ENCODE measurements at places on chromosomes 2 and 18.

DNA sequence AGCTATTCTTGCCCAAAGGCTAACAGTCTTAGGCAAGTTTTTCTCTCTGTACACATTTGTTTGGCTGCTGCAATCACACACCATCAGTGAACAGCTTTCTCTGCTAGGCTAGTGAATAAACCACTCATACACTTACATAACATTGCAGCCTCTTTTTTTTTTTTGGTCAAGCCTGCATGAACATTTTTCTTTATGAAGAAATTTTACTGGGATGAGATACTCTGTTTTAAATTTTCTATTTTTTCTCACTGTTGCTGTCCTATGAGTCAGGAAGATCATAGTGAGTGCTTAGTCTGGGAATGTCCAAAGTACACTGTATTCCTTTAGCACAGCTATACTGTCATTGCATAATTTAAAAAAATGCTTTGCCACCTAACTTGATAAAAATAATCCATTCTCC, 58.5 kb downstream of the ROCK1 start:
- no peak for DNase-seq

DNA sequence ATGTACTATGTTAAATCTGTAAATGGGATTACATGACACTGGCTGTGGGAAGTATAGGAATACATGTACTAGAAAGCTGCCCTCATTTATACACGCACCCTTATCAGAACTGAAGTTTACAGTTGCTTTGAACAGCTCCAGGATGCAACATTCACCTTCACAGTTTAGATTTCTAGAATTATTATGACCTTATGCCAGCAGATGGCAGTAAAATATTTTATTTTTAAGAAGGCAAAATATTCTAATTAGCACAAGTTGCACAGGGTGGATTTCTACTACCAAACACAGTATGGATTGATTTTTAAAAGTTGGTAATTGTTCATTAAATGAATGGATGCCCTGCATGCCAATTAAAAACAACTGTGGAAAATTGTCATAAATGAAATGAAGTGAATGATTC, 670.4 kb downstream of the KCNJ3 start:
- DNase-seq: no peak

DNA sequence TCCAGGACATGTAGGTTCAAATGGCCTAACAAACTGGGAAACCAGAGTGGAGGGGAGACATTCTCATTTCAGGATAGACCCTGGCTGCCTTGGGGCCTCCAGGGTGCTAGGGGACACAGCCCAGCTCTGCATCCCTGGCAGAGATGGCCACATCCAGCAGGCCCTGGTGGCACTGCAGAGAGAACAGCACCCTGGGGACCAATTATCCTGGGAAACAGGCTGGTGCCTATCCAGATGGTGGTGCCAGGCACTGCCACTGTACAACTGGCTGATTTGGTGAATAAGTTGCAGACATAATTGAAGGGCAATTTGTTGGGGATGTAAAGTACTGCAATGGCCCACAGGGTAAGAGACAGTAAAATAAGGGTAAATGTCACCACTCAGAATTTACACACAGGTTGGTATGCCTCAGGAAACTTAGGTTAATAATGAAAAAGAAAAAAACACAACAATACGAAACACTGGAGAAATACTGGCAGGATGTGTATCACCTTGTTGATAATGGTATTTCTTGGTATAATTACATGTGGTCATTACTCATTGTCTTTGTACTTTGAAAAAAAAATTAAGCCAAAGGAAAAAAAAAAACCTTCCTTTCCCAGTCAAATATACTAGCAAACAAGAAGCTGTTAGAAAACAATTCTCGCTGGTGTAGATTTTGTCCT, 12.8 kb upstream of the SFTPB start:
- no peak for DNase-seq

- DNase-seq: no peak
Measured at GRCh38 chr18:24319757-24320156, 77.9 kb downstream of the OSBPL1A start.

- DNase-seq: no peak
Measured at GRCh38 chr2:73043929-73044832, 27.3 kb downstream of the SFXN5 start.

- no peak for DNase-seq
Measured at GRCh38 chr2:149575752-149576151, 11.8 kb downstream of the MMADHC start.

GRCh38 chr2:162795312-162795711, 43.3 kb downstream of the KCNH7 start:
- DNase-seq: no peak

DNA sequence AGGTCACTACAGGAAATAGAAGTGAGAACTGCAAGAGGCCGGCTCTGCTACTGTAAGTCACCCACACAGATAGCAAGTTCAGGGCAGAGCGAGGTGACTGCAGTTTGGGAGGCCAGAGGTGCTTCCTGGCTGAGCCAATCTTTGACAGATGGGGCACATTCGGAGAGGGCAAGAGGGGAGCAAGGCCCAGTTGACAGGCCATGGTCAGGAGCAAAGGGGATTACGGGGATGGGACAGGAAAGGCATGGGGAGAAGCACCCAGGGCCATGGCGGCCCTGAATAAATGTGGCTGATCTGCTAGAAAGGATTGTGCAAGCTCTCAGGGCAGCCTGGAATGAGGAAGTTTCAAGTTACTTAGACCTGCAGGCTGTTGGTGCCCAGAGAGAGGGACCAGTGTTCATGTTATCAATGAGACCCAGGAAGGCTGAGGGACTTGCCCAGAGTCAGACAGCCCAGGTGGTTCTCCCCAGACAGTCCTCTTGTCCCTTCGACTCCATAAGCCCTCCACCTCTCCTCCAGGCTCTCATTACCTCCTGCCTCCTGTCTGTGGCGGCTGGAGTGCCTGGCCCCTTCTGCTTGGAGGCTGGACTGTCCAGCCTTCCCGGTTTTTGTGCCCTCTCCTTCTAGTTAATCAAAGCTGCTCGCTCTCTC, 123.3 kb downstream of the CTIF start:
- DNase-seq: no peak

- no peak for DNase-seq
Measured at GRCh38 chr2:12223732-12224131, 477.3 kb downstream of the LPIN1 start.

GRCh38 chr2:105768961-105769452, 24.3 kb downstream of the NCK2 start:
- DNase-seq: no peak

DNA sequence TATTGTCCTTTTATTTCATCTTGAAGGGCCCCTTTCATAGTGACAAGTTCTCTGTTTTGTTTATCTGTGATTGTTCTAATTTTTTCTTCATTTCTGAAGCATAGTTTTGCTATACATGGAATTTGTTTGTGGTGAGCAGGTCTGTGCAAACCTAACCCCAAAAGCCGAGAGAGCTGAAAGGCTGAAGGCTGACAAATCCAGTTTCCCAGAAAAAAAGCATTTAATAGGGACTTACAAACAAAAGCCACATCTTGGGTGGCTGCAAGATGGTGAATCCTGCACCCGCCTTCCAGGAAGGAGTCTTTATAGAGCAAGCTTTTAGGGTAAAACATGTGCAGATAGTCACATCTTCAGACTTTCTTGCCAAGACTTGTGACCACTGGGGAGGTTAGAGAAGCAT, 473.4 kb upstream of the TRIB2 start:
- no peak for DNase-seq

DNA sequence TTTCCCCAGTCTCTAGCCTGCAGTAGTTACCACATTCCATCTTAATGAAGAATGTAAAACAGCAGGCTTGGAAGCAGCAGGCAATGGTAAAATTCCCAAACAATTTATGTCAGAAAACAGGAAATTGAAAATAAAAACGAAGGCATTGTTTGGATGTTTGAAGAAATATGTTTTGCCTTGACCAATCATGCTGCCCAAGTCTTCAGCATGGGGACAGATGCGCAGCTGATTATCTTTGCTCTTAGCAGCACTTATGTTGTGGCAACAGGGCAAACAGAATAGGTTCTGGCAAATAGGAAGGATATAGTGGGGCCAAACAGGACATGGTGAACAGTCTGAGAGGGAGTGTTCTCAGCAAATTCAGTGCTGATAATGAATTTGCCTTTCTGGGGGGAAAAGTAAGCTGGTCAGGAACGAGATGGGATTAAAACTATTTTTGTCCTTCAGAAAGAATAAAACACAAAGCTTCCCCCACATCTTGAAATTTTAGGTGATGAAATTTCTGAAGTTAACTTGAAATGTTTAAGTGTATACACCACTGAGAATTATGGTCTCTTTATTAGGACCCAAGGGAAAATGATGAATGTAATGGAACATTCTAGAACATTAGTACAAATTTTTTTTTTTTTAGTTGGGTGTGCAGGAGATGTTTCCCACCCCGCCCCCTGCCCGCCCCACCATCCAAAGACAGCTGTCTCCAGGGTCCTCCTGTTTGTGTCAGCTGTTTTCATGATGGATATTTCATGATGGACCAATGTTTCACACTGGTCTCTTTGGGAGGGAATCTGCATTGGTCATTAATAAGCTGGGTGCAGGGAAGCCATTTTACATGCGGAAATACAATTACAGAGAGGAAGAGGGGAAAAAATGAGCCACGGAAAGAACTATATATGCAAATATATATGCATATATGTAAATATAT, 239.5 kb upstream of the REV1 start:
- DNase-seq: no peak

GRCh38 chr18:46488471-46489213, 168.4 kb downstream of the LOXHD1 start:
- DNase-seq: no peak

DNA sequence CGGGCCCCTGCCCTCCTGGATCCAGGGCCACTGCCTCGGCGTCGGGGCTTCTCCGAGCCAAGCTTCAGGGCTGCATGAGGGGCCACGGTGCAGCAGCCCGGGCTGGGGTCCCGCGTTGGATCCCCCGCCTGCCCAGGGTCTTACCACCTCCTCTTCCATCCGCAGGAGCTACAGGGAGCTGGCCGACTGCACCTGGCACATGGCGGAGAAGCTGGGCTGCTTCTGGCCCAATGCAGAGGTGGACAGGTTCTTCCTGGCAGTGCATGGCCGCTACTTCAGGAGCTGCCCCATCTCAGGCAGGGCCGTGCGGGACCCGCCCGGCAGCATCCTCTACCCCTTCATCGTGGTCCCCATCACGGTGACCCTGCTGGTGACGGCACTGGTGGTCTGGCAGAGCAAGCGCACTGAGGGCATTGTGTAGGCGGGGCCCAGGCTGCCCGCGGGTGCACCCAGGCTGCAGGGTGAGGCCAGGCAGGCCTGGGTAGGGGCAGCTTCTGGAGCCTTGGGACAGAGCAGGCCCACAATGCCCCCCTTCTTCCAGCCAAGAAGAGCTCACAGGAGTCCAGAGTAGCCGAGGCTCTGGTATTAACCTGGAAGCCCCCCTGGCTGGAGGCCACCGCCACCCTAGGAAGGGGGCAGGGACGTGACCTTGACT, 52.1 kb downstream of the RAMP1 start:
- no peak for DNase-seq

DNA sequence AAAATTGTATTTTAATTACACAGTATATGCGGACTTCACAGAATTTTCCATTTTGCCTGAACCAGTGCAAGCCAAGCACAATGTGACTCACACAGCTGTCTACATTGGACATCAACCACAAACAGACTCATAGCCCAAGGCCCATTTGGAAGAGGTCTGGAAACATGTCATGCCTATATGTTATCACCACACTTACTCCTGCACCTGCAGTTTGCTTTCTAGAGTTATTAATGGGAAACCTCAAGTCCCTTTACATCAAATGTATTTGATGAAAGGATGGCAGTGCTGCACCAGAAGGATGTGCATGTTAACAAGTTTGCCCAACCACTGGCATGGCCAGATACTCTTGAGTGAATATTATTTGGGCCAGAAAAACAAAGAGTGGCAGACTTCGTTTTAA, 548.9 kb upstream of the CDH2 start:
- DNase-seq: no peak

GRCh38 chr18:48600456-48601090, 61.7 kb downstream of the CTIF start:
- DNase-seq: no peak

GRCh38 chr2:71530641-71531332, 77.4 kb downstream of the DYSF start:
- no peak for DNase-seq

DNA sequence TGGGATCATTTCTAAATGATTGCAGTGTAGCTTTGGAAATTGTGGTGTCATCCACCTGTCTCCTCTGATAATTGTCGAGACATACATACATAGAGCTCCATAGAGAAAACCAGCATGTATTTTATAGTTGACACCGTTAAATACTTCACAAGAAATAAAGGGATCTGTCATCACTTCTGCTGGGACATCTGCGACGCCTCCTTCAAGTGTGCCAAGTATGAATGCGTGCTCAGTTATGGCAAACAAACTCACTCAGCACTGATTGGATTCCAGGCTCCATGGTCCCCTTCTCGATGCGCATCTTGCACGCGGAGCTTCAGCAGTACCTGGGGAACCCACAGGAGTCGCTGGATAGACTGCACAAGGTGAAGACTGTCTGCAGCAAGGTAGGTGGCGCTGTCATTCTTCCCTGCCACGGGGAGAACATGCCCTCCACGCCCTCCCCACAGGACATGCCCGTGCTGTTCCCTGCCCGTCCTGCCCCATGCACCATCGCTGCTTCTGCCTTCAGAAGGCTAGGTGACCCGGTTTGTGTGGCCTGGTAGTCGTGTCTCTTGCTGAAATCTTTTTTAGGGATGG, 64.1 kb downstream of the TRAPPC12 start:
- DNase-seq: no peak

- no peak for DNase-seq
Measured at GRCh38 chr2:20667531-20668401, 822 bp downstream of the GDF7 start.

- DNase-seq: no peak
Measured at GRCh38 chr2:237503201-237503600, 16.1 kb downstream of the MLPH start.

- no peak for DNase-seq
Measured at GRCh38 chr2:183040604-183041003, 2.3 kb upstream of the NCKAP1 start.

- no peak for DNase-seq
Measured at GRCh38 chr2:38723173-38723572, 28.0 kb downstream of the SRSF7 start.

GRCh38 chr2:156385242-156385641, 50.9 kb upstream of the GPD2 start:
- DNase-seq: no peak

GRCh38 chr18:79587779-79588635, 91.6 kb upstream of the CTDP1 start:
- DNase-seq: no peak

GRCh38 chr2:218009765-218010139, 7.0 kb upstream of the TNS1 start:
- no peak for DNase-seq

DNA sequence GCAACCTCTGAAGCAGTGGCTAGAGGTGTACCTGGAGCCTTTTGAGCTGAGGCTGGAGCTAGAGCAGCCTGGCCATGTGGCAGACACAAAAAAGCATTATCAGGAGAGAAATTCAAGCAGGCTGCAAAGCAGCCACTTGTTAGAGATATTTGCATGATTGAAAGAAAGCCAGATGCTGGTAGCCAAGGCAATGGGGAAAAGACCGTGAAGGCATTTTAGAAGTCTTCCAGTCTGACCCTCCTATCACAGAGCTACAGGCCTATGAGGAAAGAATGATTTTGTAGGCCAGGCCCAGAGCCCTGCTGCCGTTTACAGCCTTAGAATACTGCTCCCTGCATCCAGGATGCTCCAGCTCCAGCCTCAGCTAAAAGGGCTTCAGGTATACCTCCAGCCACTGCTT, 41.4 kb upstream of the TNP1 start:
- DNase-seq: no peak

- DNase-seq: no peak
Measured at GRCh38 chr2:215137329-215137686, 1.1 kb downstream of the ABCA12 start.

GRCh38 chr2:200860092-200860795, 4.2 kb downstream of the CLK1 start:
- no peak for DNase-seq

Data from stimulated activated CD4-positive, alpha-beta T cell treated with anti-CD3 and anti-CD28 coated beads, Interleukin-1b, Interleukin-23, amount 100 ng/mL, for 1 hour (primary cell).